ENCODE measurements at places on chromosomes 6 and 20.

- no peak for DNase-seq
Measured at GRCh38 chr6:12572896-12573827, 143.4 kb upstream of the PHACTR1 start.

- DNase-seq: no peak
Measured at GRCh38 chr6:112015725-112016124, 38.2 kb upstream of the CCN6 start.

DNA sequence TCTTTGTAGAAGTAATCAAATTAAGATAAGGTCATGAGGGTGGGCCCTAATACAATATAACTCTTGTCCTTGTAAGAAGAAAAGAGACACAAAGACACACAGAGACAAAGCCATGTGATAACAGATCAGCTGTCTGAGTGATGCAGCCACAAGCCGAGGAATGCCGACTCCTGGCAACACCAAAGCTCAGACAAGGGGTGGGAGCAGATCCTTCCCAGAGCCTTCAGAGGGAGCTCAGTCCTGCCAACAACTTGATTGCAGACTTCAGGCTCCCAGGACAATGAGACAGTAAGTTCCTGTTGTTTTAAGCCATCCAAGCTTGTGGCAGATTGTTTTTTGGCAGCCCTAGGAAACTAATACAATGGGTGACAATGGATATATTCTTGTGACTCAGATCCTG lies 325.0 kb upstream of the AGPAT4 start:
- DNase-seq: no peak

GRCh38 chr6:123417535-123417934 lies 219.2 kb downstream of the TRDN start:
- no peak for DNase-seq

DNA sequence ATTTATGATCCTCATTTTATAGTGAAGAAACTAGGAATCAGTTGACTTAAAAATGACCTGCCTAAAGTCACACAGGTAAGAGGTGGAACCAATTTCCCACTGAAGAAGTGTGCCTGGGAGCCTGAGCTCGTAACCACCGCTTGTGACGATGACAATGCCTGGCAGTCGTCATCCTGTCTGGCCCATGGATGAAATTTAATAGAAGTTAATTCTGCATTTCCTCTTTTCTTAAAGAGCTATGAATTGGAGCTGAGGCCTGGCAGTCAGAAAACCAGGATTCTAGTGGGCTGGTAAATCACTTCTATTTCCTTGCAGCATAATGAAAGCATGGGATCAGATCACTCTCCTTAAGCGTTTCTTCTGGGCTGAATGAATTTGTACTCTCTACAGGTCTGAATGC lies 200.0 kb upstream of the SGK1 start:
- no peak for DNase-seq

All from stimulated activated naive CD4-positive, alpha-beta T cell treated with Interleukin-2 at 50 U/mL for 16 hours (primary cell).